ENCODE measurements at places on chromosomes 12 and 14. TPM values are rescaled to one million over a fixed set of nuclear protein-coding genes. Genes with fewer than 3 reads are reported as not detected.

The HDAC7 gene
- total RNA-seq, result 13.5 TPM

The PLXNC1 gene
- total RNA-seq, result 58.2 TPM

- DNase-seq, result no peak
These were observed 23.8 kb downstream of the JAG2 start for GRCh38 chr14:105144666-105145380.

- no peak for DNase-seq
These were observed 488.3 kb upstream of the SYT1 start for GRCh38 chr12:78376257-78376656.

The PDZRN4 gene
- total RNA-seq, result 9.2 TPM

GRCh38 chr12:16658699-16659098 is 52.7 kb upstream of the LMO3 start:
- no peak for DNase-seq
